AG04450 (cell line): ENCODE measurements at places on chromosomes 1 and 21. TPM values are rescaled to one million over a fixed set of nuclear protein-coding genes. Genes with fewer than 3 reads are reported as not detected.

Gene C1orf185
- not detected in 2 replicates for polyA plus RNA-seq

Gene CAPZB
- 292 and 312 TPM in 2 replicates for polyA plus RNA-seq

Gene HAX1
- polyA plus RNA-seq, result 131 and 148 TPM in 2 replicates

Gene C21orf58
- polyA plus RNA-seq, result 1.2 TPM in 2 replicates

Gene OR2T29
- not detected in 2 replicates for polyA plus RNA-seq
